ENCODE measurements at places on chromosomes 11 and 22.

DNA sequence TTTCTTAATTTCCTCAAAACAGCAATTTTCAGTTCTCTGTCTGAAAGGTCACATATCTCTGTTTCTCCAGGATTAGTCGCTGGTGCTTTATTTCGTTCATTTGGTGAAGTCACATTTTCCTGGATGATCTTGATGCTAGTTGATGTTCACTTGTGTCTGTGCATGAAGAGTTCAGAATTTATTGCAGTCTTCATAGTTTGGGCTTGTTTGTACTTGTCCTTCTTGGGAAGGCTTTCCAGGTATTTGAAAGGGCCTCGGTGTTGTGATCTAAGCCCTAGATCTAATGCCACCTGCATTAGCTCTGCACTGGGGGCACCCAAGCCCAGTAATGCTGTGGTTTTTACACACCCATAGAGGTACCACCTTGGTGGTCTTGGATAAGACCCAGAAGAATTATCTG, 228.9 kb downstream of the GUCY1A2 start:
- DNase-seq: no peak

GRCh38 chr22:26444777-26445176, 15.7 kb downstream of the ASPHD2 start:
- no peak for DNase-seq

GRCh38 chr22:32632512-32633315, 158.1 kb downstream of the FBXO7 start:
- DNase-seq: no peak

DNA sequence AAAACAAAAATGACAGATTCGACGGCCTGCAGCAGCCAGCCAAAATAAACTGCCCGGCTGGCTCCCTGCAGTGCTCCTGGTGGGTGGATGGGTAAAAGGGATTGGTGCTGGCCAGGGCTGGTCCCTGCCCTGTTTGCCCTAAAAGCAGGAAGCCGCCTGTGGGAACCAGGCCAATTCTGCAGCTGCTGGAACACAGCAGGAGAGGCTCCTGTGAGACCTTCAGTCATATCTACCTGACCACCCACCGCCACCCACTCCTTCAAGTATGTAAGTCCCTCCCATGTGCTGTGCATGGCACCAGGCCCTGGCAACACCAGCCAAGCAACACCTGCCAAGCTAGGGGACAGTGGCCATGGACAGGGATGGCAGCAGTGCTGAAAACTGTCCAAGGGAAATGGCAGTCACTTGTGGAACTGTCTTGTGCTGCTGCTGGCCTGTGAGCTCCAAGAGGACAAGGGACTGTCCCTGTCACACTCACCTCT, 48.7 kb upstream of the ARFGAP3 start:
- no peak for DNase-seq

GRCh38 chr11:134410766-134411165, 1.3 kb downstream of the B3GAT1 start:
- no peak for DNase-seq

GRCh38 chr11:103803062-103803461, 233.4 kb upstream of the DDI1 start:
- DNase-seq: peak; percentile 73

DNA sequence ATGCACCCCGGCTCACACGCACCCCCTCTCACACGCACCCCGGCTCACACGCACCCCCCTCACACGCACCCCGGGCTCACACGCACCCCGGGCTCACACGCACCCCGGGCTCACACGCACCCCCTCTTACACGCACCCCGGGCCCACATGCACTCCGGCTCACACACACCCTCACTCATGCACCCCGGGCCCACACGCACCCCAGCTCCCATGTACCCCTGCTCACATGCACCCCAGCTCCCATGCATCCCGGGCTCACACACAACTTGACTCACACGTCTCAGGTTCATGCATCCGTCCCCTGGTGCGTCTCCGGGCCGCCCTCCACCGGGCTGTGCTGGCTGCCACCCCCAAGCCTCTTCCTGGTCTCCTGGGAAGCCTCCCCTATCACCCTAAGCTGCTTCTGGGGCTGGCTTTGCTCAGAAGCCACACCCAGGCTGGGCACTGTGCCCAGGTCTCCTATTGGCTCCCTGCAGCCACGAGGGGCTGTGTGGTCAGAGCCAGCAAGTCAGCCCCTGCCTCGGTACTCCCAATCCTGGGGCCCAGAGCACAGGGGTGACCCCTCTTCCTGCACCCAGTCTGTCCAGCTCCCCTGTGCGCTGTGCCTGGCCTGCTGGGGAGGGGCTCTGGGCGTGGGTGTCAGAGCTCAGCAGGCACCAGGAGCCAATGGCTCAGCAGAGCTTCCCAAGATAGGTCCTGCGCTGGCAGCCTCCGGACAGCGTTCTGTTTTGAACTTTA, 16.9 kb downstream of the TSPAN4 start:
- peak; percentile 73 for DNase-seq

Data from fibroblast of skin of scalp (primary cell).